ENCODE measurements at places on chromosomes 13 and 19.
A peak's percentile ranks its signal among the peaks of the same experiment; 100 is the strongest.

DNA sequence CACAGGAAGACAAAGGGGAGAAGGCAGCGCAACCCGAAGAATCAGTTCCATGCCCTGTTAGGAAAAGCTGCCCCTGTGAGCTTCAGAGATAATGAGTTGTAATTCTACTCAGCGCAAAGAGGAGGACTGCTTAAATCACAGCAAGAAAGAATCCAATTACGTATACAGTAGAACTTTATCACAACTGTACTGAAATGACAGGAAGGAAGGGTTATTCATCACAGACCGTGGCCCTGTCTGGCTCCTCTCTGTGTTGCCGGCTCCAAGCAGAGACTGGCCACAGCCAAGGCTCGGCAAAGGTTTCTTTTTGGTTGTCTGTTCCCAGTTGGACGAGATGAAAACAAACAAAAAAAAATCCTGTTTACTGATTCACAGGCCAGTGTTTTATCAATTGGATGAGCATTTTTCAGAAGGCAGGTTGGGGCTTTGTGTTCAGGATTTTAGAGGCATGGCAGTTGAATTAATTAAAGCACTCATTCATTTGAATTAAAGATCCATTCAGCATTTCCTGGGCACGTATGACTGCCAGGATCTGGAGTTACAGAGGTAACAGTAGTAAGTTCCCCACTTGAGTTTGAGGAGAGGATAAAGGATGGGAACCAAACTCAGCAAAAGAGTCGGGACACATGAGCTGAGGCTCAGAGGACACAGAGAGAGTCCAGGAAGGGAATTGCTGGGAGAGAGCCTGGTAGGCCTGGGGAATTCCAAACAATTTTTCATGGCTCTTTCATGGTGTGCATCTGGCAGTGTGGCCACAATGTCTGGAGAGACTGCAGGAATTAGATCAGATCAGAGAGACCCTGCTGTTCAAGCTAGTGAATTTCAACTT is 341.0 kb downstream of the DNAJC15 start:
- DNase-seq, result no peak

- no peak for DNase-seq
Observed at GRCh38 chr13:106103779-106104178, 431.7 kb downstream of the EFNB2 start.

- peak; percentile 71 for DNase-seq
Observed at GRCh38 chr13:111380431-111380830, 60.0 kb downstream of the TEX29 start.

GRCh38 chr13:41919031-41919740 is 41.7 kb downstream of the VWA8 start:
- DNase-seq, result no peak

GRCh38 chr19:51341066-51341465 is 873 bp downstream of the VSIG10L start:
- no peak for DNase-seq

GRCh38 chr19:948842-949496 is 23.1 kb downstream of the ARID3A start:
- DNase-seq, result no peak

GRCh38 chr19:5282901-5283300 is 57.7 kb downstream of the PTPRS start:
- DNase-seq, result no peak

DNA sequence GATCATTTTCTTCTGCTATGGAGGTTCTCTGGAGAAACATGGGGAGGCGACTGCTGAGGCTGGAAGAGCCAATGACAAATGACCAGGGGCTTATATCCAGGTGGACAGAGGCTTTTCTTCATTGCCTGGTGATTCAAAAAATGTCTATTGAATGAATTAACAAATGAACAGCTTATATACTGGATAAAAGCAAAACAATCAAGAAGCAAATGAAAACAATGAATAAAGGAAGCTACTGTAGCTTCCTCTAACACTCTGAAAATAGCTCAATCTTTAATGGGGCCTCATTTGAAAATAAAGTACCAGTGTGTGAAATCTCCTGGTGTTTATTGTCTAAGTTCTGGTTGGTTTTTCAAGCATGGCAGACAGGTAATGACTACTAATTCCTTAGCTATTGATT is 167.5 kb upstream of the TMTC4 start:
- DNase-seq, result no peak

GRCh38 chr19:18730885-18731513 is 47.5 kb downstream of the CRTC1 start:
- no peak for DNase-seq

DNA sequence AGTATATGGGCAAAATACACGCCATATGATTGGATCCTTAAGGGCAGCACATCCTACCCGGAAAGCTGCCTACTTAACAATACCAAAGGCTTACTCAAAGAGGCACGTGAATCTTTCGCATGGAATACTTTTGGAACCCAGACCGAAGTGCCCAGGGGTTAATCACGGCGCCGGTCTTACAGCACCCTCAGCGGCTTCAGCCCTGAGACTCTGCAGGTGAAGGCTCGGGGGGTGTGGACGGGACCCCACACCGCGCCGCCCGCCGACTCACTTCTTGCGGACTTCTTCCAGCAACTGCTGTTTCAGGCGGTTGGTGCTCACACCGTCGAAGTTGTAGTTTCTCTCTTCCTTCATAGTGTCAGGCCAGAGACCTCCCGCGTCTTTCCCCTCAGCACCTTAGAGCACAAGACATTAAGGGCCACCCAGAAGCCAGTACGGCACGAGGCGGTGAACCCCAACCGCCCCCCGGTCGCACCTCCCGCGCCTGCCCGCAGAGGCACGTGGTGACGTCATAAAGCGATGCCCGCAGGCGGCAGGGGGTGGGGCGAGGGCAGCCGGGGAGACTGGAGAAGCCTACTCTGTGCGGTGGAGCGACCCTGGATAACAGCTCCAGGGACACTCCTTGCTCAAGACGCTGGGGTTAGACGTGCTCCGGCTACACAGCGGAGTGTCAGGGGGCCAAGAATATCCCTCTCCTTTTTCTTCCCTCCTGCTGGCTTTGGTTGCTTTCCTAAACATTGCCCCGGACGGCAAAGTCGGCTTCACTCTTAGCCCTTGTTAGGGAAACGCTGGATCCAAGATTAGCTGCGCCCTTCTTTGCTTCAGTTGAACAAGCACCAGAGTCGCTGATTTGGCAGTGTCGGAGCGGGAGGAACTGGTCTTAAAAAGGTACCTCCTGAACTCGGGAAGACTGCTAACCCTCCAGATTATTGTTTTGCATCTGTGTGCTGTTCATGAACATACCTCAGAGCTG is at the start of gene CCDC169:
Gene CCDC169, minus strand, starts transcription at position 449 of the 973 bp plus-strand sequence. Its CDS starts 95 bp downstream, at position 354.
- no peak for DNase-seq

DNA sequence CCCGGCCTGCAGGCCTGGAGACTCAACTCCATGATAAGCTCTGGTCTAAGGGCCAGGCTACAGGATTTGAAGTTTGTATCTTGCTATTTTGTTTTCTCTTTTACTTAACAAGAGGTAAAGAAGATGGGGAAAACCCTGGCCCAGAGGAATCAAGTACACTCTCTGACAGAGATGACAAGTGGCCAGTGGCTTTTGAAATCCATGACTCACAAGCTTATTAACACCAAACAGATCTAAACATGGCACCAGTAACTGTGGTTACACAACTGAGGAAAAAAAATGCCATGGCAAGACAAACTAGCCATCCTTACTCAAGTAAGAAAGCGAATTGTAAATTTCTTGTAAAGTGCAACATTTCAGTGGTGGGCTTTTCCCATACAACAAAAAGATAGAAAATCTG is 72.6 kb upstream of the SERTM1 start:
- DNase-seq, result no peak

All from vagina (tissue), 2 donors.